Naive thymus-derived CD4-positive, alpha-beta T cell (primary cell): ENCODE measurements at places on chromosomes 3 and 15.

DNA sequence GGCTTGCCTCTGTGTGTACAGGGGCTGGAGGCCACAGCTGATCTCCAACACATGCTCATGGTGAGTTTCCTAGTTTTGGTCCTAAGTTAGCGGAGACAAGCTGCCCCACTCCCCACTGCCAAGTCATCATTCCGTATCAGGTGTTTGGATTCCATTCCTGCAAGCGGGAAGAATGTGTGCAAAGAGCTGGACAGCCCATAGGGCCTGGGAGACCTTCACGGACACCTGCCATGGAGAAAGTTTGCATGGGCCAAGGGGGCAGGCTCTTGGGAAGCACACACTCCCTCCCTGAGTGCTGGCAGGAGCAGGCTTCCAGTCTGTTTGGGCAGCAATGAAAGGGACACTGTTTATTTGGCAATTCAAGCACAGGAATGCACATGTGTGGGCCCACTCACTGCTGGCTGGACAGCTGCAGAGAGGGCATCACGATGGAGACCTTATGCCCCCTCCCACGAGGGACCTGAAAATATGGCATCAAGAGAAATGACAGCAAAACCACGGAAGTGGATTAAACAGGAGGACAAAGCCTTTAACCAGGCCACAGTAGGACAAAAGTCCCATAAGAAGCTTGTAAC lies 149.7 kb downstream of the KLF13 start:
- DNase-seq, result no peak

- DNase-seq, result no peak
Observed at GRCh38 chr3:16399473-16399872, 114.0 kb downstream of the RFTN1 start.

DNA sequence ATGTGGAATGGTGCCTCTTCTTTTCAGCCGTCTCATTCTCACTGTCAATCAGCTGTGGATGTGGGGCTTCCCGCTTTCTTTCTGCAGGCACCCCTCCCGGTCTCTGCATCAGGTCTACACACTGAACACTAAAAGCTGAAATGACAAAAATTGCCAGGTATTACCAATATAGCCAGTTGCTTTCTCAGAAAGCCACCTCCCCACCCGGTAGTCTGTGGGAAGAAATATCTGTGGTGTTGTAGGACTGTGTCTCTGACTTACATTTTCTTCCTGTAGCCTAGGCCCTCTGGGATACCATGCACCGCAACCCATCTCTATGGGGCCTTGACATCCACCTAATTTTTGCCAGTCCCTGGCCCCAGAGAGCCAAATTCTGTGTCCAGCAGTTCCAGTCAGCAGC lies 19.2 kb upstream of the EPHB1 start:
- DNase-seq, result no peak

GRCh38 chr15:57640930-57641682 lies 49.4 kb downstream of the MYZAP start:
- DNase-seq, result peak; percentile 16

DNA sequence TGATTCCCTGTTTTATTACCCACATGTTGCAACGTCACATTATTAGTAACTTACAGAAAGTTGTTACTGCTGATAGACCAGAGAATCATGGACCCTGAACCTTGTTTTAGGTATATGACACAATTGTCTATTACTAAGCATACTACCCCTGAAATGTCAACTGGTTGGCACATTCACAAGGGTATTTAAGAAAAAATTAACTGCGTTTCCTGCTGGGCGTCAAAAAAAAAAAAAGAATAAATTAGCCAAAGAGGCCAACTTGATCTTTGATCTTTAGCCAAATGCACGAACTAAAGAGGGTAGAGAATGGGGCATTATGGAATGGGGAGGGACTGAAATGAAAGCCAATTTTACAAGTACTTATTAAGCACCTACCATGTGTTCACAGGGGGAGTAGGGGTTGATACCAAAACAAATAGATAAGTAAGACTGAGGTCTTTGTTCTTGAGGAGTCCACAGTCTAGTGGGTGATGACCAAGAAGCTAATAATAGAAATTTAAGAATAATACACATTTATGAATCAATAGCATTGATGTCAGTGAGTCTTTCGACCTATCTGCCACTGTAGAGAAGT lies 17.8 kb upstream of the MUC13 start:
- no peak for DNase-seq

GRCh38 chr3:39216176-39216790 lies 23.9 kb upstream of the XIRP1 start:
- DNase-seq, result no peak

- DNase-seq, result no peak
Observed at GRCh38 chr15:91844928-91845327, 8.6 kb upstream of the SLCO3A1 start.

DNA sequence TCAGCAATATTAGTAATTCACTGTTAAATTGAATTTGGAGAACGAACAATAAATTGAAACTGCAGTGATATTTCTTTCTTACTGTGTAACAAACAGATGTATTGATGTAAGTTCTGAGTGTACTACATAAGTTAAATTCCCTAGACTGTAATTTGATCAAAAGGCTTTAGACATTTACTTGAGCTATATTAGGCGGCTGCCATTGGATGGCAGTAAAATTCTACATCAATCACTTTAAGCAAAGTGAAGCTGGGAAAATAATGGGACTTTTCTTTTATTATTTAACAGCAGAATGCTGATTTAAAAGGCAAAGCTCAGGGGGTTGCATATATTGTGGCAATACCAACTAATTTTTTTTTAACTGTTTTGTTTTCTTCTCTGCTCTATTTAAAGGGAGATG lies 212.6 kb upstream of the PLSCR5 start:
- DNase-seq, result no peak

DNA sequence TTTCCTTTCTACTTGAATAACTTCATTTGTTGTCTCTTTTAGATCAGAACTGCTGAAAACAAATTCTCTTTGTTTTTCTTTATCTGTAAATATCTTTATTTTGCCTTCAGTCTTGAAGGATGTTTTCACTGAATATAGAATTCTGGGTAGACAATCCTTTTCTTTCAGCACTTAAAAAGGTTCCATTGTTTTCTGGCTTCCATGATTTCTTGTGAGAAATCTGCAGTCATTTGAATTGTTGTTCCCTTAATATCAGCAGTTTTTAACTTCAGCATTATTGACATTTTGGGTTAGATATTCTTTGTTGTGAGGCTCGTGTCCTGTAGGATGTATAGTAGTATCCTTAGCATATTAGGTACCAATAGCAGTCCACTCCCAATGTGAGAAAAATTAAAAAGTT lies 65.8 kb downstream of the SV2B start:
- DNase-seq, result no peak

- no peak for DNase-seq
Observed at GRCh38 chr15:80846031-80846815, 67.1 kb downstream of the CEMIP start.

DNA sequence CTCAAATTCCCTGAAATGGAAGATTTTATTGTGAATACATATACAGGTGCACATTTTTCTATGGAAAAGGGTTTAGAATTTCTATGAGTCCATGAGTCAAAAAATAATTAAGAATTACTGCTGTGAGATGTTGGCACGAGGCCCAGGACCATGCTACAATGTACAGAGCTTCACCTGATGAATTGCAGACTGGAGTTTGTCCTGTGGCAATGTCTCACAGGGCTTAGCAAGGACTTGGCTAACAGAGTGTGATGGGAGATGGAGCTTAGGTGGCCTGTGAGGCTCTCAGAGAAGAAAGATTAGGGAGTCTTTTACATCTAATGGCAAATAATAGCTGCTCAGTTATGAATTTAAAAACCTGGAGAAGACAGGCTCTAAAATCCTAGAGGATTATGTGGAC lies 219.5 kb upstream of the CBLB start:
- no peak for DNase-seq

- no peak for DNase-seq
Observed at GRCh38 chr15:74265046-74265639, 29.0 kb downstream of the CCDC33 start.

DNA sequence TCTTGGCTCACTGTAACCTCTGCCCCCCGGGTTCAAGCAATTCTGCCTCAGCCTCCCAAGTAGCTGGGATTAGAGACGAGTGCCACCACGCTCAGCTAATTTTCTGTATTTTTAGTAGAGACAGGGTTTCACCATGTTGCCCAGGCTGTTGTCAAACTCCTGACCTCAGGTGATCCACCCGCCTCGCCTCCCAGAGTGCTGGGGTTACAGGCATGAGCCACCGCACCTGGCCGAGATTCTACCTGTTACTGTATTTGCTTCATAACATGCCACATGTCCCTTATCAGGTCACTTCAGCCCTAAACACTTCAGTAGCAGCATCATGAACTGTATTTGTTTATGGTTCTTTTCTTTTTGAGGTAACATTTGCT lies 7.5 kb upstream of the LCTL start:
- DNase-seq, result no peak

DNA sequence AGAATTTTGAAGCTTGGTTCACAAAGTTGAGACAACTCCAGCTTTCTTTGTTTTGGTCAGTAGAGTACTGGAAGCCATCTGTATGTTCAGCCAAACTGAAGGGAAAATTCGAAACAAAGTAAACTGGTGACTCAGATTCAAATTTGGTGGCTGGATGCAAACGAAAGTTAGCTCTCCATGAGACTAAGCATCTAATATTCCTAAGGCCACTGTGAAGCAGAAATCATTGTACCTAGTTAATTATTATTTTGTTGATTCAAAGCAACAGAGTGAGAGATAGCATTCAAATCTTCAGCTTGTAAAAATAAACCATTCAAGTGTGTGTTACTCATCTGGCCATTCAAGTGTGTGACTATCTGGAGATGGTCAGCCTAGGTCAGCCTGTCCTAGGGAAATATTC lies 42.1 kb downstream of the NR2F2 start:
- no peak for DNase-seq

- no peak for DNase-seq
Observed at GRCh38 chr15:38885001-38885400, 320.4 kb upstream of the RASGRP1 start.

GRCh38 chr3:119969759-119970158 lies 124.5 kb downstream of the GSK3B start:
- DNase-seq, result no peak

DNA sequence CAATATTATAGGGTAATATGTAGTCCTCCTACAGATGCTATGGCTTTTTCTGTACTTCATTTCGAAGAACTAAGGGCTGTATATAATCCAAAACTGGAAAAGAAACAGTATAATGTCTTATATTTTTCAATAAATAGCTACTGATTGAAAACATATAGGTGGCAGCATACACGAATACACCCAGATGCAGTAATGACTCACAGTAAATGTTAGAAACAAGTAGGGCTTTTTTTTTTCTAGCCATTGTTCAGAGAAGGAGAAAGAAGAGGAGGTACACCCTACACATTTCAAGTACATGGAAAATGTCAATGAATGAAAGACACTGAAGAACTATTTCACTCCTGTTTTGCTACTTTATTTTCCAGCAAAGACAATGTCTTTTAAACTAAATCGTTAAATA lies 9.4 kb downstream of the DAZL start:
- no peak for DNase-seq

DNA sequence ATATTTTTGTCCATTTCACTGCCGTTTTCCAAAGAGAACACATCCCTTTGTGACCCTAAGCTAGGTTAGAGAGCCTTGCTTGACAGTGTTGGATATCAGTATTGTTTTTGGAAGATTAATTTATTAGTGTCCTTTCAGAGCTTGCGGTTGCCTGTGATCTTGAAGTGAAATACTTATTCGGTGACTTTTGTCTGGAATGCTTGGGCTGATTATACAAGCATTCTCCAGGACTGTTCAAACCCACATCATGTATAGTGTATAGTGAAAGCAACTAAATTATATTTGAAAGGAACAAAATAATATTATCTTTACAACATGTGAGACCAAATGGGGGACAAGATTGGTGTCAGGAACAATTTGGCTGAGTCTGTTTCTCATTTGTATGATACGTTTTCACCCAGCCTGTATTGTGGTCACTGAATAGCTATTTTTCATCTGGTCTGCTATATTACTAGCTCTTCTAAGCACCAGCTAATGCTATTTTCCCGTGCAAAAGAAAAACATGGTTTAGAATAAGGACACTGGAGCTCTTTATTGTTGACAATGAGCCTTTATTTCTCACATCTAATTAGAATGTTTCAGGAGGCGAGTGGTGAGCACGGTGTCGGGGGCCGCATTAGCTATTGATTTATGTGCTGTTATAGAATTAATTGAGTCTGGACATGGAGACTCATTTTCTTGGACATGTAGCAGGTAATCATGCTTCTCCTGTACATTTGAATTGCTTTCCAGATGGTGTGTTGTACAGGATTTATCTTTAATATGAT lies 158.1 kb downstream of the APBA2 start:
- DNase-seq, result no peak

DNA sequence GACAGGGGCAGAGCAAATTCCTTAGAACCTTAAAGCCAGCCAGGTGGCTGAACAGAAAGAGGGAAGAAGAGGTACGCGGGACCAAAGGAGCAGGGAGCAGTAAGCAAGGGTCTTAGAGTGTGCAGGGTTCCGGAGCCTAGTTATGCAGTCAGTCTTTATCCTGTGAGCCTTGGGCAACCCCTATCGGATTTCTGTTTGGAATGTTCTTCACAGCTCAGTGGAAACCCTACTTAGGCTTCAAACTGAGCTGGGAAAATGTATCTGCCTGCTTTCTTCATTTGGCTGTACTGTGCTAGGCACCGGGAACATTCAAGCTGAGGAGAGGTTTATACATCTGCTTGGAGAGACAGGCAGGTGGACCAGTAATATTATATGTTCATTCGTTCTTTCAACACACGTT lies 37.1 kb downstream of the PSMD6 start:
- DNase-seq, result no peak

DNA sequence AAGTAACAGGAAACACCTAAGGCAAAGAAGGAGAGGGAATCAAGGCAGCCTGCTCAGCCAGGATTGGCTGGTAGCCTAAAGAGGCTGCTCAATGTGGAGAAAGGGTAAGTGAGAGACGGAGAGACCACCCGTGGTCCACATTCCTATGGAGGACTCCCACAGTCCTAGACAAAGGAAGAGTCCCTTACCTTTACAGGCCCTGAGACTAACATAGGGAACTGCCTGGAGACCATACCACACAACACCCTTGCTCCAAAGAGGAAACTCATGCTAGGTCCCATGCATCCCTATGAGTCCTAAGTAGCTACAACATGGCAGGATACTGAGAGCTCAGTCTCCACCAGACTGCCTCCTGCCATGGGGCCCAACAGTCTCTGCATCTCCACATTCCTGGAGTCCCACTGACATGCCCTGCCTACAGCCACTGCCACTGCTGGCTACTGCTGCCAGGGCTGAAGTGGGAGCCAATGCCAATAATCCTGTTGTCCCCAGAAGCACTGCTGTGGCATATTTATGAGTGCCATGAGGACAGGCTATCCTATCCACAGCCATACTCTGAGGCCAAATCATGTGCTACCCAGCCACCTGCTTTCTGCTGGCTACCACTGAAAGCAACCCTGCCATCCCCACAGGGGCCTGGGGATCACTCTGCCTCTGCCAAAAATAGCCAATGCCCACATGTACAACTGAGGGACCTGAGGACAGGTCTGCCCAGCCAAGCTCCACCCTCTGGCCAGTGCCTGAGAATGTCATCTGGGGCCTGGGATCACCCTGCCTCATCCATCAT lies 45.0 kb downstream of the COPS2 start:
- DNase-seq, result no peak

GRCh38 chr15:78306176-78306774 lies 6.9 kb upstream of the SKIC8 start:
- no peak for DNase-seq

- no peak for DNase-seq
Observed at GRCh38 chr3:98012979-98013378, 22.1 kb downstream of the GABRR3 start.

GRCh38 chr3:187334904-187335303 lies 33.3 kb upstream of the RTP4 start:
- DNase-seq, result no peak
